ENCODE measurements at places on chromosomes 5 and 9.

- no peak for DNase-seq
Observed at GRCh38 chr9:96193236-96193755, 108.7 kb downstream of the HSD17B3 start.

DNA sequence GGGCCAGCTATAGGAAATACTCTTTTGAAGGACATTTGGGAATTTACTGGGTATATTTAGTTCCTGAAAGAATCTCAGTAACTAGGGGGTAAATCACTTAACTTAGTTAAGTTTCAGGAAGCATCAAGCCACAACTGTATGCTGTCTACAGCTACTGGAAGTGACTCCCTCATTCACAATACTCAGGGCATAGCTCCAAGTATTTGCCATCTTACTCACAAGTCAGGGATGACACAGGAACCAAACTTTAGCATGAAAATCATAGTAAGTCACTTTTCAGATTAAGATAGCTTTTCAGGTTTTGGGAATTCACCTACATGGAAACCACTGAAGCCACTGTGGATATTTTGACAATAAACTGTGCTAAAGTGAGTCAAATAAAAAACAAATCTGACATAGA is 242.4 kb upstream of the ATP10B start:
- DNase-seq, result no peak

GRCh38 chr5:59099270-59099994 is 516.6 kb downstream of the RAB3C start:
- no peak for DNase-seq

- DNase-seq, result no peak
Observed at GRCh38 chr5:56558131-56558745, 257.1 kb upstream of the MAP3K1 start.

DNA sequence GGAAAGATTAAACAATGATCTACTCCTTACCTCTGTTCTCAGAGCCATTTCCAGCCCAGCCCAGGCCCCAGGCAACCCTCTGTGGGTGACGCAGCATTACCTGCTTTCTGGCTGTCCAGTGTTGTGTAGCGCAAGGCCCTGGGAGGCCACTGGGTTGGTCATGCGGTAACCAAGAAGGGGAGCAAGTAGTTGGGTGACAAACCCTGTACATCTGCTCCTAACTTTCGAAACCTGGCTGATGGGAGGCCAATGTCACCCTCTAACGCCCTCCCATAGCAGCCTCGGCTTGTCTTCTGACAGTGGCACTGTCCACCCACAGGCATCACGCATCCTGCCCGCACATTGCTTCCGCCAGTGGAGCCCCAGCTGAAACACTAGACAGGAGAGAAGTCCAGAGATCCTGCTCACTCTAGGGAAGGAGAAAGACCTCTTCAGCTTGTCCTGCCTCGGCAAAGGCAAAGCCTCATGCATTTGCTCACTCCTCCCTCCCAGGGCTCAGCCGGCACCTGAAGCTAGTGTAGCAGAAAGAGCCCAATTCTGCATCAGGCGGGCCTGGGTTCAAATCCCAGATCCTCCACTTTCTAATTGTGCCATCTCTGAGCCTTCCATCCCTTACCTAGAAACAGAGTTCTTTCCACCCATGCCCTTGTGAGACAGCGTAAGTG is 94.6 kb downstream of the ADAMTS2 start:
- DNase-seq, result no peak

DNA sequence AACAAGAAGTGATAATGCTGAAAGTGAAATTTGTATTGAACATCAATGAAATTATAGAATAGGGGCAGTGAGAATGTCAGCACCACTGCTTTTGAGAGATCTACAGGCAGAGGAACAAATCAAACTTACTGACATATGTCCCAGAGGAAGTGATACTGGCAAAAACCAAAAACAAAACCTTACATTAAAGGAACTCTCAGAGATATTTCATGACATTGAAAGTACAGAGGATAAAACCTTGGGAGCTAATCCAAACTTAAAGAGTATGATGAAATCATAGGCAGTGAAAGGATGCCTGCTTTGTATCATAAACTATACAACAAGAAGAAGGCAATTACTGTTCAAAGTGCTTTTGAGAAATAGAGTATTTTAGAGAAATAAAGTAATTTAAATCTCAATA is 90.4 kb upstream of the SV2C start:
- no peak for DNase-seq

GRCh38 chr9:86112057-86112456 is 12.7 kb upstream of the GOLM1 start:
- no peak for DNase-seq

- DNase-seq, result no peak
Observed at GRCh38 chr9:69980041-69980440, 63.6 kb upstream of the MAMDC2 start.

- DNase-seq, result no peak
Observed at GRCh38 chr9:37942621-37943344, 38.9 kb upstream of the SLC25A51 start.

DNA sequence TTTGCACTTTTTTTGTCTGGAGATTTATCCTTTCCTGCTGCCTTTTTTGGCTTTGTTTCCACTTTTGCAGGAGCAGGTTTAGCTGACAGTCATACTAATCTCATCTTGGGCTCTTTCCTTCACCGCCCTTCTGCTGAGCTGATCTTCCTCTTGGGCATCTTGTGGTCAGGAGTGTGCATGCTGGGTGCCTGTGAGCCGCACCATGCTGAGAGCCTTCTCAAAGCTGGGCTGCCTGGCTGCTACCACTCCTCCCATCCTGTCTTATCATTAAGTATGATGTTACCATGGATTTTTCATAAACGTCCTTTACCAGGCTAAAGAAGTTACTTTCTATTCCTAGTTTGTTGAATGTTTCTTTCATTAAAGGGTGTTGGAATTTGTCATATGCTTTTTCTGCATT is 49.5 kb upstream of the MCCC2 start:
- DNase-seq, result peak; percentile 9

- no peak for DNase-seq
Observed at GRCh38 chr5:131268758-131269370, 5.0 kb downstream of the CDC42SE2 start.

- DNase-seq, result no peak
Observed at GRCh38 chr9:121790841-121791240, 139.4 kb downstream of the DAB2IP start.

DNA sequence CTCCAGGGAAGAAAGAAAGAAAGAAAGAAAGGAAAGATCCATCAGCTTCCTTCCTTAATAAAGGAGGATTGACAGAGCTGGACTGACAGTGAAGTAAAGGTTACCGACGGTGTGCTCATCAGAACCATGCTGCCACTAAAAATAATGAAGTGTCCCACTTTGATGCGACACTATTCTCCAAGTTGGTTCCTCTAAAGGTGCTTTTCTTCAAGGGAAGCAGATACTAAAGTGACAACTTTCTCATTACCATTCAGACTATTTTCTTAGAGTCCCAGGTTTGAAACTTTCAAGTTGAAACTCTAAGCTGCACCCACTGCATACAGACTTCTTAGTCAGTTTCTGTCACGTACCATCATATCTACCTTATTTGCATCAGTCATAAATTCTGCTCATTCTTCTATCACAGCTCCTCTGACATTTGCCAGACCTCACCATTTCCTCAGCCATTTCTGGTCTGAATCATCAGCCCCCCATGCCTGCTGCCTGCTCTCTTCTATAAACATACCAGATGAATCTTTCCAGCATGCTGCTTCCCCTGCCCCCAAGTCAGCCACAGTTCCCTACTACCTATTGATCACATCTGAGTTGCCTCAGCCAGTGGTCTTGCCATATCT is 177.6 kb downstream of the DEPDC1B start:
- DNase-seq, result no peak
